Left forelimb (tissue), 1 donor: ENCODE measurements at places on chromosomes 11 and 22.

DNA sequence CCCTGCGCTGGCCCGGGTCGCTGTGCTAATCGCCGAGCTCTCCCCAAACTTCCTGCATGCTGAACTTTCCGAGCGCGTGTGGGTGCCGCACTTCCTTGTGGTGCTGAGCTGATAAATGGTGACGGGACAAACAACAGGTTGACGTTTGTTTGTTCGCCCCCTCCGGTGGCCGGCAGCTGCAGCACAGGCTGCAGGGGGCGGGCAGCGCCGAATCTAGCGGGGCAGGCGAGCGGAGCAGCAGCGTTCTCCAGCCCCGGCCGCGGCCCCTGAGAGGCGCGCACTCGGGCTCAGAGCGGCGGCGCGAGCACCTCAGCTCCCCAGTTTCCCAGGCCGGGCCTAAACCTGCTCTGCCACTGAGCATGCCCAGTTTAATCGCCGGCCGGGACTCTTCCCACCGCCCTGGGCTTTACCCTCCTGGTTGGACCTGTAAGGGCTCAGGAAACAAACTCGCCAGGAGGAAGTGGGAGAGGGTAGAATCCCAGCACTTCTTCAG is at the start of gene PDGFD:
Gene PDGFD, minus strand, starts transcription at position 120 of the 493 bp plus-strand sequence.
- peak; percentile 83 for DNase-seq

DNA sequence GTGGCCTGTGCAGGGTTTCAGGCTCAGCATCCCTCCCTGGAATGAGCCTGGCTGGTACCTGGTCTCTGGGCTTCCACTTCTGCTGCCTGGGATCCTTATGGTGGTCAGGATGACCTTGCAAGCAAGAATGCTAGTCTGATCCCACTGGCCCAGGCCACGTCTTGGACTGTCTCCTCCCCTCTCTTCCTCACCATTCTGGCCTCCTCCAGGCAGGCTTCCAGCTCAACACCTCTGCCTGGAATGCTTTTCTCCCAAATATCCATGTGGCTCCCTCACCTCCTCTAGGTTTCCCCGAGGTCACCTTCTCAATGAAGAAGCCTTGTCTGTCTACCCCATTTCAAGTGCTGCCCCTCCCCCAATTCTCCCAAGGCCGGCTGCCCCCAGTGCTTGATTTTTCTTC is 39.4 kb upstream of the ALX4 start:
- no peak for DNase-seq

- no peak for DNase-seq
Observed at GRCh38 chr11:1746956-1747752, 3.2 kb downstream of the IFITM10 start.

- no peak for DNase-seq
Observed at GRCh38 chr11:30619767-30620166, 33.6 kb upstream of the MPPED2 start.

DNA sequence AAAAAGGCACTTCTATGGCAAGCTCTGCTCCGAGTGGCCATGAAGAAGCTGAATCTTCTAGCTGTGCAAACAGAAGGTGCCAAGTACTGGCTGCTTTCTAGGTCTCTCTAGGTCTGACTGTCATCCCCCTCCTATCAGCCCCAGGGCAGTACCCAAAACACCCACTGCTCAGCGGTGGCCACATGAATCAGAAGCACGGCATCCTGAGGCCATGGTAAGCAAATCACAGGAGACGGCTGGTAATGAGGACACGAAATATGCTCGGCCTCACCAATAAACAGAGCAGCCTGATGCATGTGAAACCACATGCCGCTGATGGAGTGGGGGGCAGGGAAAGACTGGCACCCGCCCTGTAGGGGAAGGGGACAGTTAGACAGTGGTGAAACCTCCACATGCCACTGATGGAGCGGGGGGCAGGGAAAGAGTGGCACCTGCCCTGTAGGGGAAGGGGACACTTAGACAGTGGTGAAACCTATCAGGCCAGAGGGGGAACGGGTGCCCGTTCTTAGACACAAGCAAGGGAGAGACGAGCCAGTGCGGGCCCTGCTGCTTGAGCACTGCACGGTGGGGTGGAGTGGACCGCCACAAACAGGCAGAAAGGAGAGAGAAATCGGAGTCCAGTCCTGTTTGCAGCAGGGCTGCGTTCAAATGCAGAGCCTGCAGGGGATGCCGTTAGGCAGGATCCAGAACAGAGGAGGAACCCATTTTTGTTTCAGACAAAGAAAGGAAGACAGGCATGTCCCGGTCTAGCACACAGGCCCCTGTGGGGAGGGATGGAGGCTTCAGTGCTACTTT is 29.9 kb upstream of the MOB2 start:
- no peak for DNase-seq

DNA sequence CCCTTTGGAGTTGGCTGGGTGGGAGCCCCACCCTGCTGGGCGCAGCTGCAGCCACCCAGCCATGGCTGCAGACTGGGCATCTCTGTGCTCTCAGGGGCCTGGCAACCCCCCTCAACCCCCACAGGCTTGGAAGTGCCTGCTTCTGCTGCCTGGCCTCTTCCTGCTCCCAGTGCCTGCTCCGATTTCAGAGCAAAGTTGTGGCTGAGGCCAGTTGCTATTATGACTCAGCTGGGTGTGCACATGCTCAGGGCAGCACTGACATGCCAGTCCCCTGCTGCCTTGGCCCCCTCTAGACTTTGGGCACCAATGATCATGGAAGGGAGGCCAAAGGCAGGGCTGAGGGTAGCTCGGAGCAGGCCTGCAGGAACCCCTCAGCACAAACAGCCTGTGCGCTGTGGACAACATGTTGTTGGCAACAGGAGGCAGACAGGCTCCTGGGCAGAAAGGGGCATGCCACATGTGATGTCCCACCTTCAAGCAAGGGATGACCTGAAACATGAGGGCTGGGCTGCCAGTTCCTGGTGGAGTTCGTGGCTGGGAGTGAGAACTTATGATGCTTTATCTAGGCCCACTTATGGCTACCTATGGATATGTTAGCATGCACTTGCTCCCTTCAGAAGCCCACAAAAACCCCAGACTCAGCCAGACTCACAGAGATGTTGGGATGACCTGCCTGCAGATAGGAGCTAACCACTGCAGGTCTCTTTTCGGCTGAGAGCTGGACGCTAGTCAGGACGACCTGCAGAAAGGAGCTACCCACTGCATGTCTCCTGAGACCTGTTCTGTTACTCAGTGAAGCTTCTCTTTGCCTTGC is 96.4 kb upstream of the AMOTL1 start:
- DNase-seq = no peak
